HT1080 (cell line): ENCODE measurements at places on chromosomes 7 and 10. TPM values are rescaled to one million over a fixed set of nuclear protein-coding genes. Genes with fewer than 3 reads are reported as not detected.

DNA sequence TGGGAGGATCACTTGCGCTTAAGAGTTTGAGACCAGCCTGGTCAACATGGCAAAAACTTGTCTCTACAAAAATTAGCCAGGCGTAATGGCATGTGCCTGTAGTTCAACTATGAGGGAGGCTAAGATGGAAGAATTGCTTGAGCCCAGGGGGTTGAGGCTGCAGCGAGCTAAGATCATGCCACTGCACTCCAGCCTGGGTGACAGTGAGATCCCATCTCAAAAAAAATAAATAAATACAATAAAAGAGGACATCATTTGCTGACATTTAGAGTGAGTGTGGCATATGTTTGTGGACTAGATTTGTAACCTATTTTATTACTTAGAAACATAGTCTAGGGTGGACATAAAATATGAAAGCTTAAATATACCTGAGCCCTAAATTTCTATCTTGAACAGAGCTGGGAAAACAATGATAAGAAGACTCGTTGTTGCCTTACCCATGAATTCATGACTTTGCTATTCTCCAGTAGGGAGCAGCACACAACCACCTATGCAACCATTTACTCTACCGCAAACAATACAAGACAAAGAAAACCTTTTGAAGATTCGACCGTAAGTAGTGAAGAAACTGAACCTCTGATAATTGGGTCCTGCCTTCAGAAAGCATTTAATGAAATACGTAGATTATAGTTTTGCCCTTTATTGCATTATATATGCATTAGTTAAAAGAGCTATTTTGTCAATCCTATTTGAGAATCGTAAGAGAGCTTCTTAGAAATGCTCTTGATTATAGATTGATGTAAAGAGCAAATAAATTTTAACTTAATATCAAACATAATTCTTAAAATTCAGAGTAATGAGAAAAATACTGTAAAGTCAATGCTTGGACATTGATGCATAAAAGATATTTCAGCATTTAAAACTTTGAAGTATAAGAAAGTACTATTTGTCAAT, 83.5 kb downstream of the GNAT3 start:
- peak; percentile 54 for DNase-seq

DNA sequence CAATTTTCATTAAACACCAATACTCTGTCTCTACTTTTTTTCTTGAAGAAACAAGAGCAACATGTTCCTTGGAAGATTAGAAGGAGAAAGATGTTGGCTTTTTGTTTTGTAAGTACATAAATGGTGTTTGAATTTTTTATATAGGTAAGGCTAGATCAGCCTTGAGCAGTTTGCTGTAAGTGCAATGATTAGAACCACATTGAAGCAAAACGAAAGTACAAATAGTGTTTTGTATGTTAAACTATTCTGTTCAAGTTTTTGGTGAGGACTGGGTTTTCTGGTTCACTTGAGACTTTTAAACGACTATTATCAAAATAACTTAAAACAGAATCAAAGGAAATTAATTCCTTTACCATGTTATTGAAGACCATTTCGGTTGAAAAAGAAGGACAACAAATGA, 162.9 kb upstream of the NRP1 start:
- DNase-seq, result no peak

GRCh38 chr7:141287936-141288335, 214.1 kb downstream of the TMEM178B start:
- no peak for DNase-seq

DNA sequence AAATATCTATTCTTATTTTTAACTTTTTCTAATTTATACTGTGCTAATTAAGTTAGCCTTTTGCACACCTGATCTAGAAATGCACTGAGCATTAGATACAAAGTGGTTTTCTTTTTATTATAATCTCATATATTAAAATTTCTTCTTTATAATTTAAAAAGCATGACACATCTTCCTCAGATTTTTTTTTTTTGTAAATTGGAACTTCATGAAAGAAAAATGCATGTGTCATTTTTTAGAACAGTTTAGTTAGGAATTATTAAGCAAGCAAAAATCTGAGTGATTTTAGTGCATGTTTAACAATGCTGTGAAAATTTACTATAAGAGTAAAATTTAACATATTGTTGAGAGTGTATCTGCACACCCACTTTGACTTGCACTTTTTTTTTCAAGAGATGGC, 367.9 kb downstream of the TFEC start:
- DNase-seq, result no peak

DNA sequence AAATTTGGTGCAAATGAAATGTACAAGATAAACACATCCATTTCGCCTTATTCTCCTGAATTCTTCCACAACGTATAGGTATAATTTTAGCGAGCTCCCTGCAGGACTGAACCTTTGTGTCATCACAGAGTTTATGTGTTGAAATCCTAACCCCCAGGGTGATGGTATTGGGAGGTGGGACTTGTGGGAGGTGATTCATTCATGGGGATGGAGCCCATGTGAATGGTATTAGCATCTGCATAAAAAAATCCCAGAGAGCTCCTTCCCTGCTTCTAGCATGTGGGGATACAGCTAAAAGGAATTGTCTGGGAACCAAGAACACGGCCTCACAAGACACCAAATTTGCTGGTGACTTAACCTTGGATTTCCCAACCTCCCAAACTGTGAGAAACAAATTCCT, 741.4 kb upstream of the VSTM2A start:
- peak; percentile 80 for DNase-seq

DNA sequence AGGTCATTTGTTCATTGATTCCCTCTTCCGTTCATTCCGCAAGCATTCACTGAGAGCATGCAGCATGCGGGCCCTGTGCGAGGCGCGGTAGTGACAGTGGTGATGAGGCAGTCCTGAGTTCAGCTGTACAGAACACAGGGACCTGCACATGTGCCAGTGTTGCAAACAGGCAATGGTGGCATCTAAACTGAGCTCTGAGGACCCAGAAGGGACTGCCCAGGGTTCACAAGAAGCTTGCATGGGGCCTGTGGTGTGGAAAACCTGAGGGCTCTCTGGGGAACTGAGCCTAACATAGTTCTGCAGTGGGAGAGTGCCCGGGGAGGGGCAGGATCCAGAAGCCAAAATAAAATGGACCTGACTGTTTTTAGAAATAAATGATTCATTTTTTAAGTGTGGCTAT, 13.2 kb downstream of the ZNF488 start:
- DNase-seq, result no peak

DNA sequence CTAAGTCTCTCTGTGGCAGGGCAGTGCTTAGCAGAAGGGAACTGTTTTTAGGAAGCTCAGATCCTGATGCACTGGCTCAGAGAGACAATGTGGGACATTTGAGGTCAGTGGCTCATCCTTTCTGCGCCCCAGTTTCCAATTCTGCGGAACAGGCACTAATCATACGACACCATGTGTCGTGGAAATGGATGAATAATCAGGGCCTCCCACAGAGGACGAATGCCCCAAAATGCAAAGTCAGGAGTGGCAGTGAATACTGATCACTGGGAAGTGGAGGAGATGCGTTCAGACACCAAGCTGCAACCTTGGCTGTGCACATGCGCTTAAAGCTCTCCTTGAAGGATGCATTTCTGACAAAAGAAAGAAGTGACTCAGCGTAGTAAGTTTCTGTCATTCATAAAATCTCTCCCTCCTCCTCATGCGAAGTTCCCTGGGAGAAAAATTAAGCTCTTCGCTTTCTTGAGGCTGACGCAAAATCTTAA, 21.9 kb upstream of the ECHDC3 start:
- no peak for DNase-seq

DNA sequence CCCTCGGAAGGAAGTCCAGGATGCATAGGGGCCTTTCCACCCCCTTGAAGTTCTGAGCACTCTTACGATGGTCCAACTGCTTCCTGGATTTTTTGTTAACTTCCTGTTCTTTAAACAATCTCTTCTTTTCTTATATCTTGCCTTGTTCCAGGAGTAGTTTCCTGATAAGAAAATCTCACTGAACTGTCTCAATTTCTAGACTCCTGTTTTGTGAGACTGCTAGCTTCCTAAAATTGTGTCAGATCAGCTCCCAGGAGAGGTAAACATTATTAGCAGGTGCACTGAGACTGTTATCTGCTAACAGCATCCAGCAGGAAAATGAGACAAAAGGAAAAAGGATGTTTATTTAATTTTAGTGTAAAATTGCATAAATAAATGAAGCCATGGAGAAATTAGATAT, 106.2 kb upstream of the PITRM1 start:
- no peak for DNase-seq

DNA sequence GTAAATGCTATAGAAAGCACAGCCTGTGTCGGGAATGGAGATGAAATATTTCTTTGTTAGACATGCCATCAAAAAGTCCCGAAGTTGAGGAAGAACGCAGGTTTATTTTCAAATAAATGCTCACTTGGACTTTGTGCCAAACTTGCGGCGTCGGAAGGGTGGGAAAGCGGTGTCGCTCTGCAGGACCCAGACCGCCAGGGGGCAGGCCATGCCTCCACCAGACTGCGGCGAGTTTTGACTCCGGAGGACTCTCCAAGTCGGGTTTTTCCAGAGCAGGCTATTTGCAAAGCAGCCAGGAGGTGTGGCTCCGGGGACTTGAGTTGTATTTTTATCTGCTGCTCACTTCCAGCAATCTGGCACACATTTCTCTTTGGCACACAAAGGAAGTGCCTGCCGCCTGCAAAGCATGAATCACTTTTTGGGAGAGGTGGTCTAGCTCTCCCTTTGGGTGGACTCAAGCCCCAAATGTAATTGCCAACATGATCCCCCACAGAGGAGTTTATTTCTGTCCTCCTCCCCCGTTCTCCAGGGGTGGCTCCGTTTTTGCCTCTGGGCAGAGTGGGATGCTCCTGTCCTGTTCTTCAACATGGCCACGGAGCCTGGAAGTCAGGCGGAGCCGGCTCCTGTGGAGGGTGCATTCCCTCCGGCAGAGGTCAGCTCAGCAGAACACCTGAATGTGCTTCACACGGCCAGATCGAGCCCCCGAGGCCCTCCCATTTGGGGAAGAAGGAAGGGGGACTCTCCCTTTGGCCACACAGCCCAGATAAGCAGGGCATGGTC, 82.3 kb upstream of the GPR26 start:
- peak; percentile 27 for DNase-seq

GRCh38 chr7:40303996-40304395, 169.2 kb downstream of the SUGCT start:
- peak; percentile 9 for DNase-seq

DNA sequence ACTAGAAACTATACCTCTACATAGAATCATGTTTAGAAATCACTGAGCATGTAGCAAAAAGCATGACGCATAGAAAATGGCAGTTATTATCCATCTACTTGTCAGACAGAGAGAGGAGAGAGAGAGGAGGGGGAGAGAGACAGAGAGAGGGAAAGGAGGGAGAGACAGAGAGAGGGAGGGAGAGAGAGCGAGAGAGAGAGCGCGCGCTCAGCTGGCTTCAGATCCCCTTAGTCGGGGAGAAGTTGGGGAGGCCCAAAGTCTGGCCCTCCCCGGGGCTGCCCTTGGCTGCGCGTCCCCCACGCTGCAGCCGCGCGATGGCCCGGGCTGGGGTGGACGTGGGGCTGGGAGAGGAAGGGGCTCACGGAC, 37.0 kb downstream of the CNPY1 start:
- DNase-seq, result no peak

DNA sequence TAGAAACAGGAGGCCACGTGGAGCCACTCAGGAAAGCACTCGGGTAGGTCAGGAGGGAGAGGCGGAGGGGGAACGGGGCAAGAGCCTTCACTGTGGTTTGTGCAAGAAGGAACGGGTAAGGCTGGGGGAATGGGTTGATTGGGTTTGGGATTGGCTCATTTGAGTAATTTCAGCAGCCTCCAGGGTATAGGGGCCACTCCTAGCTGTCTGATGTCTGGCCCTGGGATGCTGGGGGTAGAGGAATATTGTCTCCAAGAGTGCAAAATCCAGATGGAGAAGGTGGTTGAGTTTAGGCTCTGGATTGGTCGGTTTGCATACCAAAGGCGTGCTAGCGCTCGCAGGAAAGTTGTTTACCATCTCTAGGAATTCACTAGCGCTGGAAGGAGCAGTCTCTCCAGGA, 47.2 kb downstream of the MYL10 start:
- no peak for DNase-seq

GRCh38 chr10:124265391-124265745, 153.4 kb downstream of the OAT start:
- DNase-seq, result no peak

GRCh38 chr10:65273115-65273514, 1652.7 kb upstream of the LRRTM3 start:
- no peak for DNase-seq

GRCh38 chr7:140542228-140542603, 62.9 kb upstream of the MKRN1 start:
- peak; percentile 76 for DNase-seq

- DNase-seq, result no peak
Observed at GRCh38 chr10:98446151-98446660, 529 bp downstream of the HPS1 start.

DNA sequence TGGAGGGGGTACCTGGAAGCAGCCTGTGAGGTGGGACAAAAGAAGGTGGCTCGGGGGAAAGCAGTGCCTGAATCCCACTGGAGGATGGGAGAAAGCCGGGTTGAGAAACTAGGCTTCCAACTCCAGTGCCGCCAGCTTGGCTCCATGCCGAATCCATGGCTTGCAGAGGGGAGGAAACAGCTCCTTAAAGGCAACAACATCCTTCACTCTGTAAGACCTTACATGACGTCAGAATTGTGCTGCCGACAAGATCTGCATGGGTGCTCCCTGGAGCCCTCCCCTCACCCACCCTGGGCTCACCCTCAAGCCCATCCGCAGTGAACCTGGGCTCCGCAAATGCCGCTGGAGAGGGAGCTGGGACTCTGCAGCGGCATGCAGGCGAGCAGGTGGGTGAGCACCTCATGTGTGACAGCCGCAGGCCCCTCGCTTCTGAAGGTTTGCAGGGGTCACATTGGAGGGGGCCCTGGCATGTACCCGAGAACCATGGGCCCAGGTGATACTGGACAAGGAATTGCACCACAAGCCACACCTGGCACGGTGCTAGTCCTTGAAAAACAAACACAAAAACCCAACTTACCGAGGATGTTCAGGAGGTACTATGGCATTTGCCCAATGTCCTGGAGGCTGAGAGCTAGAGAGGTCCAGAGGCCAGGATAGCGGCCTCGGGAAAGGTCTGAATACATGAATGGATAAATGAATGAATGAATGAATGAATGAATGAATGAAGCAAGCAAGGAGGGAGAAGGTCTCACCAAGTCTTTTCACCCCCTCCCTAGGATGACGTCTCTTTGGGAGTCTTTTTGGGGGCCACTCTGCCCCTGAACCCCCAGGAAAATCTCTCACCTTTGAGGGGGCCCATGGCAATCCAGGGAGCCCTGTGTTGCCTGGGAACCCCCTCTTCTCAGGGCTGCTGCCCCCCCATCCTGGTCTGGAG, 238.6 kb upstream of the SHH start:
- DNase-seq, result no peak

GRCh38 chr7:117061751-117062150, 108.5 kb downstream of the ST7 start:
- DNase-seq, result peak; percentile 46

GRCh38 chr7:21508538-21508937, 34.3 kb upstream of the DNAH11 start:
- no peak for DNase-seq

GRCh38 chr10:12529976-12530375, 180.6 kb downstream of the CAMK1D start:
- DNase-seq, result no peak

- peak; percentile 88 for DNase-seq
Observed at GRCh38 chr10:120600871-120601649, 144.0 kb downstream of the PLPP4 start.

- DNase-seq, result no peak
Observed at GRCh38 chr10:12241810-12242529, 46.0 kb downstream of the CDC123 start.

The C10orf105 gene
- total RNA-seq, result not detected in 2 replicates

The LRRN3 gene
- not detected in 2 replicates for total RNA-seq

The STOX1 gene
- 0.23 TPM in 1 of 2 replicates, not detected in the other for total RNA-seq

The HOXA6 gene
- total RNA-seq, result 3.6 and 4.5 TPM in 2 replicates

The IRF5 gene
- total RNA-seq, result 2.3 and 2.6 TPM in 2 replicates

The TMEM270 gene
- 0.23 TPM in 1 of 2 replicates, not detected in the other for total RNA-seq

The CPN1 gene
- total RNA-seq, result not detected in 2 replicates

The CYP3A7 gene
- total RNA-seq, result 0.32 and 0.50 TPM in 2 replicates
